M059J (cell line): ENCODE measurements at places on chromosomes 1 and 21. TPM values are rescaled to one million over a fixed set of nuclear protein-coding genes. Genes with fewer than 3 reads are reported as not detected.

PLD5 gene
- not detected in 2 replicates for total RNA-seq

LRRC7 gene
- 0.37 and 0.49 TPM in 2 replicates for total RNA-seq

GSTM5 gene
- not detected in 2 replicates for total RNA-seq

GPR52 gene
- not detected in 2 replicates for total RNA-seq

C21orf91 gene
- total RNA-seq, result 10.9 and 18.4 TPM in 2 replicates

RORC gene
- 0.44 TPM in 1 of 2 replicates, not detected in the other for total RNA-seq

FCRLB gene
- 2.7 and 3.2 TPM in 2 replicates for total RNA-seq

KMO gene
- 0.27 TPM in 1 of 2 replicates, not detected in the other for total RNA-seq

ATP1A4 gene
- not detected in 2 replicates for total RNA-seq

IL12RB2 gene
- total RNA-seq, result 0.30 and 0.62 TPM in 2 replicates

RXFP4 gene
- total RNA-seq, result not detected in 2 replicates

GATAD2B gene
- 8.7 and 11.0 TPM in 2 replicates for total RNA-seq

AIRE gene
- total RNA-seq, result not detected in 2 replicates

RASSF5 gene
- 1.6 and 4.1 TPM in 2 replicates for total RNA-seq

DENND1B gene
- 13.6 and 17.0 TPM in 2 replicates for total RNA-seq

SPRR5 gene
- not detected in 2 replicates for total RNA-seq

PADI1 gene
- 1.1 and 1.7 TPM in 2 replicates for total RNA-seq

DCDC2B gene
- total RNA-seq, result not detected in 2 replicates

ILDR2 gene
- 6.9 and 21.5 TPM in 2 replicates for total RNA-seq

CD34 gene
- total RNA-seq, result 0.59 and 1.6 TPM in 2 replicates

RPS27 gene
- total RNA-seq, result 2,348 and 3,641 TPM in 2 replicates

FCRL1 gene
- not detected in 2 replicates for total RNA-seq

KCNJ6 gene
- 0.12 and 0.15 TPM in 2 replicates for total RNA-seq

REG4 gene
- 0.17 TPM in 1 of 2 replicates, not detected in the other for total RNA-seq

FCGR3A gene
- not detected in 2 replicates for total RNA-seq

LCE2A gene
- not detected in 2 replicates for total RNA-seq

AHDC1 gene
- 6.0 and 19.1 TPM in 2 replicates for total RNA-seq

PTGER3 gene
- 8.2 and 8.4 TPM in 2 replicates for total RNA-seq

FAM177B gene
- total RNA-seq, result not detected in 2 replicates

MPL gene
- total RNA-seq, result not detected in 2 replicates
